ENCODE measurements at places on chromosomes 4 and X.
A peak's percentile ranks its signal among the peaks of the same experiment; 100 is the strongest.

DNA sequence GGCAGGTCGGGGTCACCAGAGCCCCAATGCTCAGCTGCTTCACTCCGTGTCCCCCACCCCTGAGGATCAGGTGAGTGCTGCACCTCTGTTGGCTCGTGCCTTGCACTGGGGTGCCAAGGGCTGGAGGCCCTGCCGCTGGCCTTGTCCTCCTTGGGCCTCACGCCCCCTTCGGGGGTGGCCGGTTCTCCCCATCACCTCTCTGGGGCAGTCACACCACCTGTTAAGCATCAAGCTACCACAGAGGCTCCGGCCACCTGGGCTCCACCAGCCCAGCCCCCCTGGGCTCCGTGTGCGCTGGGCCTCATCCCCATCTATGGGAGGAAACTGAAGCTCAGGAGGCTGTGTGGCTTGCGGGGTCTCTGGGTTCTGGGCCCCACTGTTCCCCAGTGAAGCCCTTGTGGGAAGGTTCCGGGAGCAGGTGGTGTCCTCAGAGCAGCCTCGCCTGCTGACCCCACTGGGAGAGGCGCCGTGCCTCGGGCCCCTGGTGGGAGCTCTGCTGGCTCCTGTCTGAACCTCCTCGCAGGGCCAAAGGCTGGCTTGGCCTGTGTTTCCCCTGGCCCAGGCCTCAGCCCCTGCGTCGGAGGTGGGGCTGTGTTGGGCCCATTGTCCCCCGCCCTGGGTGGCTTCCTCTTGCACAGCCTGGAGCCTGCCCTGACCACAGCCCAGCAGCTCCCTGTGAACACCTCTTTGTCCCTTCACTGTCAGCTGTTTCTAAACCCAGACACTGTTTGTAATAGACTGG, 30.8 kb downstream of the DOK7 start:
- DNase-seq: no peak

GRCh38 chrX:49160908-49161307, 1.6 kb upstream of the MAGIX start:
- DNase-seq: no peak

GRCh38 chr4:118683513-118683912, 1.7 kb upstream of the METTL14 start:
- no peak for DNase-seq

GRCh38 chr4:1809754-1810502, 16.8 kb downstream of the FGFR3 start:
- peak; percentile 80 for DNase-seq

- DNase-seq: peak; percentile 74
Measured at GRCh38 chrX:19372170-19372546, 28.4 kb downstream of the PDHA1 start.

DNA sequence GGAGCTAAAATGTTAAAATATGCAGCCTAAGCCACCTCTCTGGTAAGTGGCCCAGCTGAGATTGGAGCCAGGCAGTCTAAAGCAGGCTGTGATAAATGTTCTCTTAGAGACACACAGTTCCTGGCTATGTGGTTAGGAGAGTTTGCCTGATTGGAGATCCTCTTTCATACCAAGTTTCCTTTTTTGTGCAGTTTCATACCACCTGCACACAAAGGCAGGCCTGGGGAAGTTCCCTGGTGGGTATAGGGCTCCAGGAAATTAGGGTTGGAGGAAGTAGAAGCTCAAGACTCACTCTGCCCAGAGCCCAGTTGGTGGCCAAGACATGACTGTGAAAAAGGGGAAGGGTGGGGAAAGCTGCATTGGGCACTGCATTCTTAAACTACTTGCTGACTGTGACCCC, 16.9 kb downstream of the CYBB start:
- no peak for DNase-seq

DNA sequence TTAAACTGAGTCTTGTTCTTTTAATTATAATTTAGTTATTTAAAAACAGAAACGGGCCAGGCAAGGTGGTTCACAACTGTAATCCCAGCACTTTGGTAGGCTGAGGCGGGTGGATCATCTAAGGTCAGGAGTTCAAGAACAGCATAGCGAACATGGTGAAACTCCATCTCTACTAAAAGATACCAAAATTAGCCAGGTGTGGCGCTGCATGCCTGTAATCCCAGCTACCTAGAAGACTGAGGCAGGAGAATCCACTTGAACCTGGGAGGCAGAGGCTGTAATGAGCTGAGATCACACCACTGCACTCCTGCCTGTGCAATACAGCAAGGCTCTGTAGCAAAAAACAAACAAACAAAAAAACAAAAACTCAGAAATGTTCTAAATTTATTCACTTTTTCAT, 852.9 kb downstream of the TECRL start:
- DNase-seq: no peak

DNA sequence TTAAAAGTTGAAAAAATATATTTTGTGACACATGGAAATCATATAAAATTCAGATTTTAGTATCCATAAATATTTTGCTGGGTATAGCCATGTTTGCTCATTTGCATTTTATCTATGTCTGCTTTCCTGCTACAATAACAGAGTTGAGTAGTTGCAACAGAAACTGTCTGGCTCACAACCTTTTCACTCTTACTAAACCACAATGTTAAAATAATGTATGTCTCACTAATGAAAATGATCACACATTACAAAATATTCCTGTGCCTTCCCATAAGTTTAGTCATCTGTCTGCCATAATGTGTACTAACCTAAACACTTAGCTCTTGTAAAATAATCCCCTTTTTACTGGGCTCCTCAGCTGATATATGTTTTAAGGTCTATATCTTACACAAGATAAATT, 174.0 kb upstream of the PRPS2 start:
- no peak for DNase-seq

- no peak for DNase-seq
Measured at GRCh38 chr4:186188107-186188506, 3.3 kb upstream of the CYP4V2 start.

DNA sequence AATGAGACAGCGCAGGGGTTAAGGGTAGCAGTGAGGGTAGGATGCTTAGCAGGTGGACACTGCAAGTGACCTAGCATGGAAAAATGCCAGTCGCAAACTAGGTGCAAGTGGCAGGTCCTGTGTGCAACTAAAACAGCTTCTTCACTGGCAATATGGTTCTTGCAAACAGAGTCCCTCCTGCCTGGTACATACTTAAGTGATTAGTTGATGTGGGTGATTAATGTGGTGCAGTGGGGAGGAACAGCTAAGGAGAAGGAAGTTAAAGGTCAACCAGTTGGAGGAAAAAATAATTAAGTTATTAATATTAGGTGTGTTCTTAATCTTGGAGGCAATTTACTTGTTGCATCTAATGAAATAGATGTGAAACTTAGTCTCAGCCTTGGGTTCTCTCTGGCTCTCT, 121.6 kb upstream of the IGFBP7 start:
- DNase-seq: no peak

- DNase-seq: peak; percentile 3
Measured at GRCh38 chrX:134459683-134460004, 321 bp upstream of the HPRT1 start.

GRCh38 chrX:75067931-75068330, 88.2 kb downstream of the ABCB7 start:
- DNase-seq: no peak

DNA sequence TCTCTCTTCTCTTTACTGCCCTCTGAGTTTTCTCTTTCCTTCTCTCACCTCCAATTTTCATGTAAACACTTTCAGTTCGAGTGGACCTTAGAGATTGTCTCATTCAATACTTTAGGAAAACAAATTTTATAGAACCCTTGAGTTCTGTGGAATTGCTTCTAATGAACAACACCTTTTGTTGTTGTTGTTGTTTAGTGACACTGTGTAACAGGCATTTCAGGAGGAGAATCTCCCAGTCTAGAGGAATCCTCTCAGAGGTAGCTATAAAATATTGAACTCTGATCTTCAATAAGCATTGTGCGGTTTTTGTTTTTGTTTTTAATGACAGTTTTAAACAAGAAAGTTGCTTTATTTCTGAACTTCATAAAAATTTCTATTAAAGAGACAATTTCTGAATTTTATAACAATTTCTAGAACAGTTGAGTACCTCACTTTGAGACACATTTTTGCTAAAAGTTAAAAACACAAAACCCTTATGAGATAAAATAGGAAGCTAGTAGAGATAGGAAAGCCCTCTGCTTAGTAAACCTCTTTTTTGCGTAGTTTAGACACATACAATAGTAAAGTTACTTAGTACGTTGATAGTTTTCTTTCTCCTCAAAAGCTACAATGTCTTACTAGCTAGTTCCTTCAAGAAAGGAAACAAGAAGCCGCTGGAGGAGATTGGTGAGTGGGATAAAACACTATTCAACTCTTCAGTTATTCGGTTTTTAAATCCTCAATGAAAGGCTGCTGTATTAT, 38.8 kb downstream of the CLCN3 start:
- DNase-seq: no peak

DNA sequence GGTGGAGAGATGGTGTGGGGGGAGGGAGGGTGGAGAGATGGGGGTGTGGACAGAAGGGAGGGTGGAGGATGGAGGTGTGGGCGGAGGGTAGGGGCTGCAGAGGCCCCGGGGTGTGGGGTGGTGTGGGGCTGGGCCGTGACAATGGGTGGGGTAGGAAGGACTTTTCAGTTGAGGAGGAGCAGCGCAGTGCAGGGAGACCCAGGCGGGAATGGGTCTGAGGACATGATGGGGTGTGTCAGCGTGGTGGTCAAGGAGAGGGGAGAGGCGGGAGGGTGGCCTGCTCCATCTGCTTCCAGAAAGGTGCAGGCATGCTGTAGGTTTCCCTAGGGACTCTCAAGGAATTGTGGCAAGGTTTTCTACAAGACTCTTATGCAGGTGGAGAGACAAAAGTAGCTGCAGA, 48.9 kb downstream of the RGS12 start:
- no peak for DNase-seq

- DNase-seq: peak; percentile 36
Measured at GRCh38 chrX:22135994-22136684, 104.0 kb downstream of the PHEX start.

- DNase-seq: no peak
Measured at GRCh38 chr4:155822572-155822971, 43.5 kb downstream of the ASIC5 start.

- DNase-seq: no peak
Measured at GRCh38 chr4:148934926-148935578, 492.8 kb upstream of the NR3C2 start.

DNA sequence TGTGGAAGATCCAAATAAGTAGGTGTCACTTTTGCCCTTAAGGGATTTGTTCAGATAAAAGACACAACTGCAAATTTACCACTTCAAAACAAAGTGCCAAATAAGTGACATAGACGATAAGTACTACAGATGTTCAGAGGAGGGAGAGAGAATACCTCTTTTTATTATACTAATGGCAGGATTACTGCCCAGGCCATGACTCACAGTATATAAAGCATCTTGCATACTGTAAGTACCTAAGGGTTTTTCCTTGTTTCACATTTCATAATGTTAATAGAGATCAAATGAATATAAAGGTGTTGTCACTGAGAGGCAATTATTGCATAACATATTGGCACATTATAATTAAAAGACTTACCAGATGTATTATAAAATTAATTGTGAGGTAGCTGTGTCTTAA, 46.4 kb downstream of the PTPN13 start:
- DNase-seq: no peak

DNA sequence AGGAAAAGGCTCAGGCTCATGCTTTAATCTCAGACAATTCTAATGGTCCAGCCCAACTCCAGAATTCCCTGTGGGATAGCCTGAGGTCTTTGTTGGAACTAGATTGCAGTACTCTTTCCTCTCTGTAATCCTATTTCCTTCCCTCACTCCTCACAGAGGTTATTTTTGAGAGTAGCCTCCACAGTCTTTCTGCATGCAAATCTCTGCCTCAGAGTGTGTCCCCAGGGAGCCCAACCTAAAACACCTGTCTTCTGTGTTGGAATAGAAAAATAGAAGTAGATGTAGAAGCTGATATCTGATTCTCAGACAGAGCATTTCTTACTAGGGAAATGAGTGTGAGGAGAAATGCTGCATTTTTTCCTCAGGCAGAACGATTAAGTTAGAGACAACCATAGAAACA, 915.5 kb upstream of the EPHA5 start:
- DNase-seq: no peak

GRCh38 chr4:114417214-114417613, 181.4 kb upstream of the UGT8 start:
- no peak for DNase-seq

GRCh38 chrX:15781961-15782699, 8.2 kb upstream of the ZRSR2 start:
- no peak for DNase-seq

DNA sequence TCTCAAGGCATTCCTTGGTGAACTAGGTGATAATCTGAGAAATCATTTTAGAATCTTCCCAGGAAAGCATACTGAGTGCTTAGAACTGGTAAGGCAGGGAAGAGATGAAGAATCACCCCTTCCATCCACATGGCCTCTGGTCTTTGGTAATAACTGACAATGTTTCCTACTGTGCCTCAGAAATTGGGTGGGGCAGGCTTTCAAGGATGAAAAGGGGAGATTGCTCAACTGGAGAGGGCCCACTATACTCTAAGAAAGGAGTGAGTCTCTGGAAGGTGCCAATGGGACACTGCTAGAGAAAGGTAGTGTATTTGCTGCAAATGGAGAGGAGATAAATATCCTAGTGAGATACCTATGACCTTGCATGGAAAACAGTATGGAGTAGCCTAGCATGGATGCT, 135.0 kb upstream of the SCML1 start:
- DNase-seq: no peak

- DNase-seq: no peak
Measured at GRCh38 chrX:103157496-103158316, 57.2 kb upstream of the BEX4 start.

GRCh38 chr4:2095236-2096072, 36.3 kb downstream of the NAT8L start:
- no peak for DNase-seq

DNA sequence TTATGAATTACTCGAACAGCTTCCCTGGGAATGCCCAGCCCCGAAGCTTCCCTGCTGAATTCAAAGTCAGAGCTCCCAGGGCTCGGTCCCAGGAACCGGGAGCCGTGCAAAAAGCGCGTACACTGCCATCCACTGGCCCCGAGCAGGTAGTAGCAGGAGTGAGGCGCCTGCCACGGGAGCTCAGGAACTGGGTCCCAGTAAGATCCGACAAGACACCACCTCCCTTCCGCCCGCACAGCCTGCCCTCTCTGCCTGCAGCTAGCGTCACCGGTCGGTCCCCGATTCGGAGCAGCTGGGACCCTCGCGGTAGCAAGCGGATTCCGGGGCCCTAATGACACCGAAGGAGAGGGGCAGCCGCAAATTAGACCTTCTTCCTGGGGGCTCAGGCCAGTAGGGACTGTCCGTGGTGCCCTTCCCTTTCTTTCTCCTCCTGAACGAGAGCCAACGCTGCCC, 1.2 kb downstream of the CORIN start:
- DNase-seq: peak; percentile 71

- no peak for DNase-seq
Measured at GRCh38 chr4:80097400-80098177, 24.6 kb upstream of the ANTXR2 start.

DNA sequence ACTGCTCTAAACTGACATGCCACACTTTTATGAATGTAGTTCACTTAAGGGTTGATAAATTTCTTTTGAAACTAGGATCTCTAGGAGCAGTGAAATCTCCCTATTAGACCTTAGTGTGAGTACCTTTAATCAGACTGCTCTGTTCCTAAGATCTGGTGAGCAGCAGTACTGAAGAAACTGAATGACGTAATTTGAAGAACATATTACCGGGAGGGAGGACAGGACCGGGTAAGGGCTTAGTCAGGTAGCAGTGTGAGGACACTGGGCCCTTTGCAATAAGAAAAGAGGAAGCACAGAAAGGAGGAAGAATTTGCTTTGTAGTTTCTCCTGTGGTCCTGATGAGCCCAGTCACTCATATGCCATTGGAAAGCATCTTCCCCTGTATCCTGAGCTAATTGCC, 255.2 kb downstream of the THOC2 start:
- no peak for DNase-seq

- DNase-seq: no peak
Measured at GRCh38 chrX:150644422-150644821, 48.8 kb upstream of the MTMR1 start.
